Naive thymus-derived CD8-positive, alpha-beta T cell (primary cell): ENCODE measurements at places on chromosomes 16 and 17. TPM values are rescaled to one million over a fixed set of nuclear protein-coding genes. Genes with fewer than 3 reads are reported as not detected.

The KRTAP1-5 gene
- not detected for total RNA-seq

The KRT32 gene
- not detected for total RNA-seq

The PROCA1 gene
- total RNA-seq, result 16.7 TPM

The BANP gene
- total RNA-seq, result 85.2 TPM

The HELZ gene
- 69.0 TPM for total RNA-seq

The CCDC43 gene
- 20.2 TPM for total RNA-seq

The PRSS36 gene
- total RNA-seq, result 0.63 TPM

- peaks cover 72% of the 10 kb centered on the region for H3K36me3 ChIP-seq
- H3K27me3 ChIP-seq, result no peaks in the 10 kb centered on the region
- peaks cover 15% of the 10 kb centered on the region for H3K4me1 ChIP-seq
- no peak overlapping the region for H3K4me3 ChIP-seq
These were observed 92.4 kb upstream of the RPH3AL start for GRCh38 chr17:444879-445454.

DNA sequence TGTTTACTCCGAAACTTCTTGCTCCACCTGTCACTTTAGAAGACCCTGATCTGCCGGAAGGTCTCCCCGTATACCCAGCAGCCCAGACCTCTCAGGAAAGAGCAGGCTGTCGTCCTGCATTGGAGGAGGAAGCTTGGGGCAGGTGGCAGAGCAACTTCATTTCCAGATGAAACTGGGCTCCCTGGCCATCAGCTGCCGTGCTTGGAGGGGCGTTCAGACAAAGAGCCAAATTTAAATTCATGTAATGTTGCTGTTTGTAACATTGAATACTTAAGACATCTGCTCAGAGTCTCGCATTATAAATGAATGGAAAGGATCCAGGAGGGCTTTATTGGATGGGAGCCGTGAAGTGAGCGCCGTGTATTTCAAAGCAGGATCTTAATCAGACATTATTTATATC is 628.5 kb downstream of the MAF start:
- no peaks in the 10 kb centered on the region for H3K4me1 ChIP-seq
- H3K27ac ChIP-seq, result no peak overlapping the region
- H3K27me3 ChIP-seq, result no peaks in the 10 kb centered on the region
- DNase-seq, result no peak
- H3K36me3 ChIP-seq, result no peaks in the 10 kb centered on the region

- H3K4me3 ChIP-seq, result no peak overlapping the region
- H3K27me3 ChIP-seq, result no peaks in the 10 kb centered on the region
- H3K36me3 ChIP-seq, result peaks cover 20% of the 10 kb centered on the region
- no peak overlapping the region for H3K27ac ChIP-seq
- peaks cover 9% of the 10 kb centered on the region for H3K4me1 ChIP-seq
- DNase-seq, result no peak
These were observed 37.3 kb downstream of the SPOP start for GRCh38 chr17:49640556-49640955.

DNA sequence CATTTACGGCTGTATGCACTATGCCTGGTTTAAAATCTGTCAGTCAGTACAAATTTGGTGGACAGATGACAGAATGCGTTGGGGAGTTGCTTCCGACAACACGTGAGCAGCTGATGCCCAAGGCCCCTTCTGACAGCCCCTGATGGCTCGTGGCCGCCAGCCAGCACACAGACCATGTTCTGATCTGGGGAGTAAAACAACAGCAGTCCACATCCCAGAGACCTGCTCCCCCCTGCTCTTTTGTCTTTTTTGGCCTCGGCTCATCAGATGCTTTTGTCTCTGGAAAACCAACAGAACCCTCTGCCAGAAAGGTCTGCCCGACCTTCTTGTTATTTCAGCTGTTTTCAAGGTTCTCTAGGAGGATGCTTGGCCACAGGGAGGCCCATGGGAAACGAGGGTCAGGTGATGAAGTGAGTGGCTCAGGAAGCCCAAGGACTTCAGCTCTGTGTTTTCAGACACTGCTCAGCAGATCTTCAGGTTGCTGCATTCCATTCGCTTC is 10.8 kb downstream of the ARSG start:
- peak overlapping the region; percentile 41 for H3K4me3 ChIP-seq
- DNase-seq, result no peak
- no peak overlapping the region for H3K27ac ChIP-seq
- no peaks in the 10 kb centered on the region for H3K36me3 ChIP-seq
- no peaks in the 10 kb centered on the region for H3K27me3 ChIP-seq

GRCh38 chr16:86899757-86900156 is 321.4 kb downstream of the FOXL1 start:
- H3K27ac ChIP-seq, result no peak overlapping the region
- no peak for DNase-seq
- no peaks in the 10 kb centered on the region for H3K4me1 ChIP-seq
- no peaks in the 10 kb centered on the region for H3K27me3 ChIP-seq
- H3K4me3 ChIP-seq, result no peak overlapping the region
- H3K36me3 ChIP-seq, result no peaks in the 10 kb centered on the region

DNA sequence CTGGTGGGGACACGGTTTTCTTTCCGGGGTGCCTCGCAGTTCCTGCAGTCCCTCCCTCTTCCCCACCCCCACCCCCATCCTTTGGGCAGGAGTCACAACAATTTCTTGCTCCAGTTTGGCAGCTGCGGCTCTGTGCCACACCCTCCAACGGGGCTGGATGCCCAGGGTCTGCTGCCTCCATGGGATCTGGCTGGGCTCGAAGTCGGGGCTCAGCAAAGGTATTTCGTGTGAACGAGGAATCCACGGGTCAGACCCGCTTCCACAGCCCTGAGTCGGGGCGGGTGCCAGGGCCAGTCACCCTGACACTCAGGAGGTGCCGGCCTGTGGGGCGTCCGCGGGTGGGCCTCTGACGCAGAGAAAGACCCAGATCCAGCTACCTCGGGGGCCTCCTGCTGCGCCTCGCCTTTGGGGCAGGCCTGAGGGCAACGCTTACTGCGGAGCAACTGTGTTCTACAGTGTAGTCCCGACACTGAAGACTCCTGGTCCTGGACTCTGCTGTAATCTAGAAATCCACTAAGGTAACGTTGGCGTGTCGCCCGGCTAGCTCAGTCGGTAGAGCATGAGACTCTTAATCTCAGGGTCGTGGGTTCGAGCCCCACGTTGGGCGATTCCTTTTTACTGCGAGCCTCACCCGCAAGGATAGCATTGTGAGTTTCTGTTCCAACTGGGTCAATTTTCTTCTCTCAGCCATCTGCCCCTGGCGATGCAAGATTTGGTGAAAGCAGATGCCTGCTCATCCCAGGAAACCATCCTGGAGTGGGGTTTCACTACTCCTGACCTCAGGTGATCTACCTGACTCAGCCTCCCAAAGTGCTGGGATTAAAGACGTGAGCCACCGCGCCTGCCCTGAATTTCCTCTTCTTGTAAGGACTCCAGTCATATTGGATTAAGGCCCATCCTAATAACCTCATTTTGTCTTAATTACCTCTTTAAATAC is 12.6 kb upstream of the OR1F1 start:
- peaks cover 34% of the 10 kb centered on the region for H3K4me1 ChIP-seq
- peaks cover 69% of the 10 kb centered on the region for H3K27me3 ChIP-seq
- H3K27ac ChIP-seq, result no peak overlapping the region
- DNase-seq, result no peak
- peak overlapping the region; percentile 31 for H3K4me3 ChIP-seq
- no peaks in the 10 kb centered on the region for H3K36me3 ChIP-seq

- no peak overlapping the region for H3K27ac ChIP-seq
- peaks cover 6% of the 10 kb centered on the region for H3K36me3 ChIP-seq
- H3K4me1 ChIP-seq, result no peaks in the 10 kb centered on the region
- H3K27me3 ChIP-seq, result peaks cover 30% of the 10 kb centered on the region
These were observed 151.8 kb upstream of the MED13 start for GRCh38 chr17:62216847-62217246.

DNA sequence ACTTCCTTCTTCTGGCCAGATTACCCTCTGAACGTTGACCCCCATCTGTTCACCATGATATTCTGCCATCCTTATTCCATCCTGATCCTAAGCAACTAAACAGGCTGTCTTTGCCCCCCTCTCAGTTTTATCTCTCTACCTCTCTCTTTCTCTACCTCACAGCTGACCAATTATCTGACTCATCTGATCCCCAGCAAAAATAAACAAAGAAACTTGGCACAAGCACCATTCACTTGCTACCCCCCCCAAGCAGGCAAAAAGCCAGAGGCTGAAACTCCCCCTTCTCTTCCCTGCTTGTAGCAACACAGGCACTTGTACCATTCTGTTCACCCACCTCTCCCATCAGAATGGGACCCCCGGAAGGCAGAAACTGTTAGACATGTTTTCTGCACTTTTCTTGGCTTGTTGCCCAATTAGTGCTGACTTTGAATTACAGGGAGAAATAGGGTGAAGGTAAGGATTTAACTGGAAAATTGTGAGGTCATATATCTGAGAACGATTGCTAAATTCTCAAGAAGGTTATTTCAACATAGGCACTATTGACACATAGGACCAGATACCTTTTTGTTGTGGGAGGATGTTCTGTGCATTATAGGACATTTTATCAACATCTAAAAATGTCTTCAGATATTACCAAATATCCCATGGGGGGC is 163.2 kb downstream of the TOX3 start:
- no peaks in the 10 kb centered on the region for H3K4me1 ChIP-seq
- H3K27ac ChIP-seq, result no peak overlapping the region
- no peak overlapping the region for H3K4me3 ChIP-seq
- no peak for DNase-seq
- no peaks in the 10 kb centered on the region for H3K27me3 ChIP-seq

- H3K27me3 ChIP-seq, result no peaks in the 10 kb centered on the region
- peaks cover 15% of the 10 kb centered on the region for H3K4me1 ChIP-seq
- DNase-seq, result no peak
- peak overlapping the region; percentile 31 for H3K27ac ChIP-seq
- H3K36me3 ChIP-seq, result no peaks in the 10 kb centered on the region
These were observed 82.6 kb upstream of the TOB1 start for GRCh38 chr17:50948711-50949110.

DNA sequence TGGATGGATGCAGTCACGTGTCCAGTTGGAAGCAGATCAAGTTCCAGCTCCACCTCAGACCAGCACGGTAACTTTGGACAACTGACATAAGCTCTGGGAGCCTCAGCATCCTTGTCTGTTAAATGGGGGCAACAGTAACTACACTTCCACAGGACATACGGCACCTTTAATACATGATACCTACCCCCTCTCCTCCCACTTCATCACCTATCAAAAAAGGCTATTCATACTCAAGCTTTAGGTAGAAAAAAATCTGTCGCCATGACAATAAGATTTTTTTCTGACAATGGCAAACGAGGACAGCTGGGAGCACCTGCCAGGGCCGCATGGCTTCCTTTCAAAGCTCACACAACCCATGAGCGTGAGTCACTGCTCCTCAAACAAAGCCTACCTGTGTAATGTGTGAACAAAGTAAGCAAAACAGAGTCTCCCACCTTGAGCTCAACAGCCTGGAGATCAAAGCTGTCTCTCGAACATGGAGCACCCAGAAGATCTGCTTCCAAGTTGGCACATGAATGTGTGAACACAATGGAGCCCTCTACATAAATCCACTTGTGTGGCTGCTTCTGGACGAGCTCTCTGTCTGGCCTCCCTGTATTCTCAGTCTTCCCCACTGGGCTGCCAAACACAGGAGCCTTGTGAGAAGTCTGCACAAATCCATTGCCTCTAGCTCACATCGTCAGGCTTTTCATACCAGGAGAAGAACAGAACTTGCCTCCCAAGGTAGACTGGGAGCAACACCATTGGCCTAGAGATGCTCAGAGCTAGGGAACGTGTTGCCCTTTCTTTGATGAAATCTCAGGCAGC is 459.7 kb downstream of the SOX9 start:
- H3K36me3 ChIP-seq, result no peaks in the 10 kb centered on the region
- no peak overlapping the region for H3K4me3 ChIP-seq
- peaks cover 19% of the 10 kb centered on the region for H3K27me3 ChIP-seq
- no peak overlapping the region for H3K27ac ChIP-seq
- DNase-seq, result no peak
- no peaks in the 10 kb centered on the region for H3K4me1 ChIP-seq

GRCh38 chr16:46687486-46687885 is 1.5 kb downstream of the VPS35 start:
- no peaks in the 10 kb centered on the region for H3K36me3 ChIP-seq
- no peaks in the 10 kb centered on the region for H3K27me3 ChIP-seq
- DNase-seq, result no peak
- no peak overlapping the region for H3K4me3 ChIP-seq
- peaks cover 50% of the 10 kb centered on the region for H3K4me1 ChIP-seq

DNA sequence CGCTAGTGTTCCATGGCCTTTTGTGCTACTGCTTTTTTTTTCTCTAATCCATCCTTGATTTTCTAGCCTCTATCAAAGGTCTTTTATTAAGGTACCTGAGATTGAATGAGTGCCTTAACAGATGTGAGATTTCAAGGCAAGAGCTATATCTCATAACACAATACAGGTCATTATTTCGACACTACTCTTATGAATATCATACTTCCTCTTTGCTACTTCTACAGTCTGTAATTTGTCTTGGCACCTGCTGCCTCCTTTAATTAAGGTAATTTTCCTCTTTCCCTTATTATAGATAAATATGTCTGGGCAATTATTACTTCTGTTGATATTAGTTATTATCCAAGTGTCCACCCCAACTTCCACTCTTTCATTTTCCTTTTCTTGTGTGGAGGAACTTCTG is 5.3 kb downstream of the KRT28 start:
- H3K27ac ChIP-seq, result no peak overlapping the region
- no peak for DNase-seq
- H3K4me3 ChIP-seq, result no peak overlapping the region
- no peaks in the 10 kb centered on the region for H3K36me3 ChIP-seq
- H3K4me1 ChIP-seq, result no peaks in the 10 kb centered on the region
- H3K27me3 ChIP-seq, result peaks cover 18% of the 10 kb centered on the region

- no peak overlapping the region for H3K4me3 ChIP-seq
- H3K27ac ChIP-seq, result no peak overlapping the region
- no peaks in the 10 kb centered on the region for H3K4me1 ChIP-seq
- no peaks in the 10 kb centered on the region for H3K27me3 ChIP-seq
- no peak for DNase-seq
- peaks cover 16% of the 10 kb centered on the region for H3K36me3 ChIP-seq
These were observed 36.7 kb downstream of the CCDC57 start for GRCh38 chr17:82175951-82176350.

DNA sequence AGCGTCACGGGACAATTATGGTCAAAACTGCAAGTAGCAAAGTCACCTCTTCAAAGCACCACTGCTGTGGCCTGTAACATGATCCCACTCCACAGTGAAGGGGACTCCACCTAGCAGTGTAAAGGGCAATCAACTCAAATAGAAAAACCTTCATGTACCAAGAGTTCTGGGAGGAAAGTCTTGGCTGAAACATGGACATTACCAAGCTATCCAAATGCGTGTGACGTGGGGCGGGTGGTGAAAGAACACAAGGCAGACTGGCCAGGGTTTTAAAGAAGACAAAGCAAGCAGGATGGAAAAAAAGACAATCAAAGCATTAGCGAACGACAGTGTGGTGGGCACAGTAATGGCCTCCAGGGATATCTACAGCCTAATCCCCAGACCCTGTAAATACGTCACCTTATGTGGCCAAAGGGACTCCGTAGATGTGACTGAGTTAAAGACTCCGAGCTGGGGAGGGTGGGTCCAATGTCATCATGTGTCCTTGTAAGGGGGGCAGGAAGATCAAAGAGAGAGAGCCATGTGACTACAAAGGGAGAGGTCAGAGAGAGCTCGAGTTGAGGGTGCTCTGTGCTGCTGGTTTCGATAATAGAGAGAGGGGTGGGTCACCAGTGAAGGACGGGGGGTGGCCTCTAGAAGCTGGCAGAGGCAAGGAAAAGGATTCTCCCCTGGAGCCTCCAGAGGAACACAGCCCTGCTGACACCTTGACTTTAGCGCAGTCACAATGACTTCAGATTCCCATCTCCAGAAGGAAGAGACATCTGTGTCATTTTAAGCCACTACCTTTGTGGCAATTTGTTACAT is 6.0 kb downstream of the HSDL1 start:
- H3K4me1 ChIP-seq, result peaks cover 42% of the 10 kb centered on the region
- no peak overlapping the region for H3K4me3 ChIP-seq
- DNase-seq, result no peak
- no peaks in the 10 kb centered on the region for H3K36me3 ChIP-seq
